ENCODE measurements at places on chromosomes 3 and 15. TPM values are rescaled to one million over a fixed set of nuclear protein-coding genes. Genes with fewer than 3 reads are reported as not detected.

The SLC2A2 gene
- total RNA-seq, result 351 TPM

The ABI3BP gene
- total RNA-seq, result 2.6 TPM

The RAB6B gene
- 0.35 TPM for total RNA-seq

The TMEM39A gene
- 23.4 TPM for total RNA-seq

The RAD51 gene
- 0.38 TPM for total RNA-seq

The RGMA gene
- total RNA-seq, result 0.33 TPM

The TGM4 gene
- total RNA-seq, result not detected

Measured in left lobe of liver (tissue), 2 donors.